EL (cell line): ENCODE measurements at places on chromosomes 13 and 19.

- no peak for DNase-seq
These were observed 10.1 kb downstream of the NFILZ start for GRCh38 chr19:8640402-8641004.

DNA sequence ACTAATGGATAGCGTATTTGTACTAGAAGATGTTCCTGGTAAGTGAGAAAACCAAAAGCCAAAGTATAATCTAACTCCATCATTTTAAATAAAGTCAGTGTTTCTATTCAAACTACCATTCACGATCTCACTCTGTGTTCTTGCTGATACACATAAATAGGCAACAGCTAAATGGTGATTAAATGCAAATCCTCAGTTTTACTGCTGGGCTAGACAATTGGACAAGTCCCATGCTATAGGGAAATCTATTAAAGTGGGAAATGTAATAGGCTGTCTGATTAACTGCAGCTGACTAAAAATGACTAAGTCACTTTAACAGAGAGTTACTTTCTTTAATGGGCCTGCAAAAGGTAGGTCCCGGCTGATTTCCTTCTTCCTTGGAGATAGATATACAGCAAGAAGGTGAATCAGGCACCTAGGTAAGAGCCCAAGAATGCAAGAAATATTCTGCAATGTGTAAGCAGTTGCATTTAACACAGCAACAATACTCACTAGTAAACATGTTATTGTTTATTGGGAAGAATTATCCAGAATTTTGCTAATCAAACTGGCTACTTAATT, 298.4 kb downstream of the SLITRK6 start:
- no peak for DNase-seq

- peak; percentile 32 for DNase-seq
These were observed 14.5 kb upstream of the MPHOSPH8 start for GRCh38 chr13:19618977-19619376.

GRCh38 chr19:57099199-57099661, 20.6 kb upstream of the USP29 start:
- DNase-seq = peak; percentile 46

DNA sequence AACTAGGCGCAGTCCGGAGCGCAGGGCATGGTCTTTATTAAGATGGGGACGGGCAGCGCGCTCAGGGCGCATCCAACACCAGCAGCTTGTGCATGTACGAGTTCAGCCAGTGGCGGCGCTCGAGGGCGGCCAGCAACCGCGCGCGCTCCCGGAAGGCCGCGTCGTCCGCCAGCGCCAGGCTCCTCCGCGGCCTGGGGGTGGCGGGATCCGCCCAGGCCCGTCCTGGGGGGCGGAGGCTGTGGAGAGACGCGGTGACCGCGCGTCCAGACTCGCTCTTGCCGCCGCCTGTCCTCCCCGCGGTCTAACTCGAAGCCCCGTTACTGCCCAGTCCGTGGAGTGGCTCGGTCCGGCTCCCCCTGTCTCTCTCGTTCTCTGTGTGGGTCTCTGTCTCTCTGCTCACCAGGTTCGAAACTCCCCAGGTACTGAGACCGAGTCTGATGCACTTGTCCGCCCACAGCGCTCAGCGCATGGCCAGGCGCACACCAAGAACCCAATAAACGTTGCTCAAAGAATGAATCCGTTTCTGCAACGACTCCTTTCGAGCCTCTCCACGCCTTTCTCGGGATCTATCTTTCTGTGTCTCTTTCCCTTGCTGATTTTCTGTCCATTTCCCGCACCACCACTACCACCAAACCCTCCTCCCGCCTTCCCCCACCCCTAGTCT, 702 bp downstream of the PTH2 start:
- DNase-seq = peak; percentile 38

- DNase-seq = peak; percentile 56
These were observed 1591.5 kb downstream of the PCDH9 start for GRCh38 chr13:65638572-65639168.

- no peak for DNase-seq
These were observed 19.6 kb downstream of the TFDP1 start for GRCh38 chr13:113604186-113604585.

DNA sequence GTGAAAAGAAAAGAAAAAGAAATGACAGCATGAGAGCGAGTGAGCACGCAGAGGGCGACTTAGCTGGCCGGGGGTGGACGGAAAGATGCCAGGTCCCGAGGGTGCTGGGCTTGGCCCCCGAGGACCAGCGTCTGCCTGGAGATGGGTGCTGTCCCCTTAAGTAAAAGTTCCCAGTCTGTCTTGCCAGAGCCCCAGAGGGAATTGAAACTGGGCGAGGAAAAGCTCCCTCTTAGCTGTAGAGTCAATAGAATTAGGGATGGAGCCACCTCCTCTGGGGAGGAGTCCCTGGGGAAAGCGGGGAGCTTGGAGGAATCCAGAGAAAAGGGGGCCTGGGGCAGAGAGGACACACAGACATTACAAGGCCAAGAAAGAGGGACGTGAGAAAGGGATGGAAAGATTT, 13.3 kb downstream of the BCAM start:
- DNase-seq = no peak

DNA sequence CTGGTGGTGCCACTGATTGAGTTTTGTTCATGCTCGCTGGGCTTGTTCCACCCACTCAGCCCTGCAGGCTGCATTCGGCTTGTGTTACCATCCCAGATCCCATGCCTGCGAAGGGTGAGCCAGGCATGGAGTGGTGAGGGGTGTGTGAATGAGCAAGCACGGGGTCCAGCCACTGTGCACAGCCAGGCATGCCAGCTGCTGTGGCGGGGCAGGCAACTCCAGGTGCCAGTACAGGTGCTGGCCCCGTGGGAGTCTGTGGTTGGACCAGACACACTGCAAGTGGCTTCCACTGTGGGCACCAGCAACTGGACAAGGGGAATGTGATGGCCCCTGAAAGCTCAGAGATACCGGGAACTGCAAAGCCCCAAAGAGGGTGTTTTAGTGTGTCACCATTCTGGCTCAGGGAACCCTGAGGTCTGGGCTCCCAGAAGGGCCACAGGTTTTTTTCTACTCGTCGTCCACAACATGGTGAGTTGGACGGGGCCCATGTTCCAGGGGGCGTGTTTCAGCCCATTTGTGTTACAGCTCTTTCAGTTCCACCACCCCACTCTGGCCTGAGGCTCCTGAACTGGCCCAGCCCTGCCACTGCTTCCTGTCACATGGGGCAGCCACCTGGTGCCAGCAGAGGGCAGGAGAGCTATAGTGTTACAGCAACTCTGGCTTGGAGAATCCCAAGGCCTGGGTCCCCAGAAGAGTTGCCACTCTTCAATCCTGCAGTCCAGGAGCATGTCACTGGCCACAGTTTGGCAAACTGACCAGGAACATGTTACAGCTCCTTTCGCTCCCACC, 217.0 kb upstream of the OBI1 start:
- DNase-seq = no peak

GRCh38 chr13:94228763-94229162, 250.7 kb downstream of the DCT start:
- no peak for DNase-seq

GRCh38 chr13:114099191-114099590, 33.2 kb downstream of the RASA3 start:
- peak; percentile 96 for DNase-seq

GRCh38 chr13:75481176-75482069, 546 bp downstream of the TBC1D4 start:
- peak; percentile 47 for DNase-seq

DNA sequence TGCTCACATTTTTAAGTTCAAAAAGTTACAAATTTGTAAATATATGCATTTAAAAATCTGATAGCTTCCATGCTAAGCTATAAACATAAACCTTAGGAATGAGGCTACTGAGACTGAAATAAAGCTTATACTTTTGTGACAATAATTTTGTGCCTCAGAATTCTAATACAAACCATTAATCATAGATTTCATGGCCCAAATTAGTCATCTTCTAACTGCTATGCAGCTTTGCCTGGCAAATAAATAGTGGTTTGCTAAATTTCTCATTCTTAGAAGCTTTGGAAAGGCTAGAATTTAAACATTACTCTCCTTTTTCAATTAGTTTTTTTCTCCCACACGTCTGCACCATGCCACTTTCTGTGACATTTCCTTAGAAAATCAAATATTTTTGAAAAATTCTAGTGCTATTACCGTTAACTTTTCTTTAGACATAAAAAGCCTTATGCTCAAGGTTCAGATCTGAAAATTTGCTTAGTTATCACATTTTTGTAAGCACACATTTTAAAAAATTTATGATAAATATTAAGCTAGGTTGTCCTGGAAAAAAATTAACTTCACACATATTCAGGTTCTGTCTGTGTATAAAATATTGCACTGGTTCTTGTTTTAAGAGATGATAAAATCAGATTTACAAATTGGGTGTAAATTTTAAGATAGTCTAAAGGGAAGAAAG, 46.9 kb downstream of the FNDC3A start:
- peak; percentile 53 for DNase-seq

DNA sequence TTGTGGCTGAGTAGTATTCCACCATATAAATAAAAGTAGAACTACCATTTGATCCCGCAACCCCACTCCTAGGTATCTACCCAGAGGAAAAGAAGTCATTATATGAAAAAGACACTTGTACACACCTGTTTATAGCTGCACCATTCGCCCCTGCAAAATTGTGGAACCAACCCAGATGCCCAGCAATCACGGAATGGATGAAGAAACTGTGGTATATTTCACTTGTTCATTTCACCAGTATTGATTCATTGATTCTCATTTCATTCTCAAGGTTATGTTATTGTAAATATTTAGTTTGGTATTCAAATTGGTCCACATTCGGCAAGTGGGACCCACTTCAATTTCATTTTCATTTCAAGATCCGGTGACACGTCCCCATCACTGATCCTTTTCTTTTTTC, 8.2 kb upstream of the RFPL4A start:
- no peak for DNase-seq

GRCh38 chr19:17340302-17340870, 3.0 kb downstream of the GTPBP3 start:
- no peak for DNase-seq

GRCh38 chr13:24263632-24264031, 45.7 kb upstream of the C1QTNF9 start:
- no peak for DNase-seq
